ENCODE measurements at places on chromosomes 7 and 10.

- DNase-seq, result peak; percentile 4
These were observed 699.1 kb downstream of the SUGCT start for GRCh38 chr7:40833888-40834234.

GRCh38 chr7:11819271-11819670 lies 12.7 kb downstream of the THSD7A start:
- no peak for DNase-seq

GRCh38 chr7:152733286-152733934 lies 26.1 kb upstream of the ACTR3B start:
- DNase-seq, result no peak

DNA sequence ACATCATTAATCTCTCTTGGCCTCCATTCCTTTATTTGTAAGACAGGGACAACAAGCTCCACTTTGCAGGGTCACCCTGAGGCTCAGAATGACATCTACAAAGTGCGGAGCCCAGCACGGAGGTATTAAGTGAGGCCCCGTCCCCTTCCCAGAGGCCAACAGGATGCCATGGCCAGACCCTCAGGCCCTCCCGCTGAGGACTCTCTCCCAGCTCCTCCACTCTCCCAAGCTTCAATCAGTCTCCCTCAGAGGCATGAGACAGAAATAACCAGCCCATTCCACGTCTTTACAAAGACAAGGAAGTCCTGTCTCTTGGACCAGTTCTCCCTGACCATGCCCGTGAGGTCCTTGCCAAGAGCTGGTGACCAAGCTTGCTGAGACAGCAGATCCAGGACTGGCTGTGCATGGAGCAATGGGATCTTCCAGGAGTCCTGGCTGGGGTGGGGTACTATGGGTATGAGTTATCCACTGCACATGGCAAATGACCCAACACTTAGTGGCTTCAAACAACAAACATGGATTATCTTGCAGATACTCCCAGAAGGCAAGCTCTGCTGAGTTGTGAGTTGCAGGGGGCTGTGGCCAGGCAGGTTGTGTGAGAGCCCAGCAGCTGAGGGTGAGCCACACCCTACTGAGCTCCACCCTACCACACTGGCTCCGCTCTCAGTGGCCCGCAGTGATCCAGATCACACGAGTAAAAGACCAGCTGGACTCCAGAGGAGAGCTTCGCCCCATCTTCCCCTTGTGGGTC lies 4.3 kb upstream of the PPIF start:
- no peak for DNase-seq

- DNase-seq, result no peak
These were observed 440 bp downstream of the JAKMIP3 start for GRCh38 chr10:132066186-132066585.

DNA sequence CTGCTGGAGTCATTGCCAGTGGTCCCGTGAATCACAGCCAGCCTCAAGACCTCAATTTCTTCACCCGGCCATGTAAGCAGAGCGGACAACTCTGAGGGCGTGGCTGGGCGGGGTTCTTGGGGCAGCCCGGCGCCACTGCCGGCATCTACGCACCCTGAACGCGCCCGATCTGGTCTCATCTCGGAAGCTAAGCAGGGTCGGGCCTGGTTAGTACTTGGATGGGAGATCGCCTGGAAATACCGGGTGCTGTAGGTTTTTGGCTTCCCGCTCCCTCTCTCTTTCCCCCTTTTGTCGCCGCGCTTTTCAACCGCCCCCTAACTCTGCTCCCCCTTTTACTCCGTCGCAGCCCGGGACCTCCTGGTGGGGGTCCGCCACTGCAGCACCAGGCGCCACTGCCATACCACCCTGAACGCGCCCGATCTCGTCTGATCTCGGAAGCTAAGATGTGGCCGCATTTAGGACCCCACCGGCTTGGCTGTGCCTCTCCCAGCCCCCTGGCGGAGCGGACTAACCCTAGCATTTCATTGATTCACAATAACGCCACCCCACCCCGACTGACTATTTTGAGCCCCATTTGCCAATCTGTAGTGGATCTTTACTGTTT lies 25.3 kb downstream of the GARIN1A start:
- no peak for DNase-seq

DNA sequence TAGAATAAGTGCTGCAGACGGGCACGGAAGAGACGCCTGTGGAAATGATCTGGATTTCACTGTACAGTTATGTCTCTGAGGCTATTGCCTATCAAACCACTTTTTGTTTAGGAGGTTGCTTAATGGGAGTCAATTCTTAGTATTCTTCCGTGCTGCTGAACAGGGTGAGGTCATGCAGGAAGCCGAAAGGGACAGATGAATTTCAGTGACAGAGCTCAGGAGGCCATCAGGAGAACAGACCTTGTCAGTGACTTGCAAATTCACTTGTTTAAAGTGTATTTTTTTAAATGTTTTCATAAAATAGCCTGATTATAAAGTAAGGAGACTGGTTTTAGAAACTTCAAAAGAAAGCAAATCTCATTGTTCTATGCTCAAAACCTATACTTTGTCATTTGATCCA lies 58.9 kb downstream of the XRCC2 start:
- no peak for DNase-seq

GRCh38 chr7:46604241-46604661 lies 683.2 kb upstream of the IGFBP3 start:
- DNase-seq, result no peak

GRCh38 chr10:78619896-78620295 lies 448.9 kb upstream of the ZMIZ1 start:
- DNase-seq, result no peak

- DNase-seq, result no peak
These were observed 155.1 kb upstream of the ETV1 start for GRCh38 chr7:14144538-14144937.

- no peak for DNase-seq
These were observed 8.6 kb upstream of the ELFN1 start for GRCh38 chr7:1661461-1661860.

GRCh38 chr7:99478464-99479440 lies 6.1 kb downstream of the ZNF789 start:
- DNase-seq, result no peak

- no peak for DNase-seq
These were observed 13.1 kb downstream of the UNC5B start for GRCh38 chr10:71225291-71226058.

DNA sequence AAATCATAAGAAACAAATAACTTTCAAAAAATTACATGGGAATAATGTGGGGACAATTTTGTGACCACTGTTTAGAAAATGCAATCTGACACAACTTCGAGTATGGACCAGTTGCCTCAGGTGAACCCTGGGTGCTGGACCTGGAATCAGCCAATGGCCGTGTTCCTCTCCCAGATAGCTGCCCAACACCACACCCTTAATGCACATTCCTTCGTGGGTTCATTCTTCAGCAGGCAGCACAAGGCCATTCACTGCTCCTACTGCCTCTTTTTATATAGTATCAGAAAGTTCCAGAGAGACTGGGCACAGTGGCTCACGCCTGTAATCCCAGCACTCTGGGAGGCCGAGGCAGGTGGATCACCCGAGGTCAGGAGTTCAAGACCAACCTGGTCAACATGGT lies 89.1 kb upstream of the PARD3 start:
- no peak for DNase-seq

DNA sequence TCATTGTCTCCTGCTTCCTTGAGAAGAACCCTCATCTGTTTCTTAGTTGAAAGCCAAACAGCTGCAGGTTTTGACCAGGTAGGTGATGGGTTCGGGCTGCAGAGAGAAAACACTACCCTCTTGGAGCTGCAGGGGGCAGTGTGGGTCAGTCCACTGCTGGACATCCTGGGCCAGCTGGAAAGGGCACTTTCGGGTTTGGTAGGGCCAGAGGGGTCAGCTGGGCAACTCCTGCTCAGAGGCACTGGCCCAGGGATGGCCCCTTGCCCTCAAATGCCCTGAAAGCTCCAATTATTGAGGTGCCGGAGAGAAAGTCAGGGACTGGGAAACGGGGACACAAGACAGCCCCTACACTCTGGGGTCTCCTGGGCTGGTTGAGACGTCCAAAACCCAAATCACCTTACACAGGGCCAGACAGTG lies 90.7 kb downstream of the MKI67 start:
- DNase-seq, result no peak

GRCh38 chr10:110357252-110357780 lies 52.6 kb upstream of the SMNDC1 start:
- no peak for DNase-seq

- DNase-seq, result no peak
These were observed 52.9 kb upstream of the GNA12 start for GRCh38 chr7:2897023-2897422.

GRCh38 chr10:32041290-32042028 lies 14.8 kb downstream of the KIF5B start:
- no peak for DNase-seq

DNA sequence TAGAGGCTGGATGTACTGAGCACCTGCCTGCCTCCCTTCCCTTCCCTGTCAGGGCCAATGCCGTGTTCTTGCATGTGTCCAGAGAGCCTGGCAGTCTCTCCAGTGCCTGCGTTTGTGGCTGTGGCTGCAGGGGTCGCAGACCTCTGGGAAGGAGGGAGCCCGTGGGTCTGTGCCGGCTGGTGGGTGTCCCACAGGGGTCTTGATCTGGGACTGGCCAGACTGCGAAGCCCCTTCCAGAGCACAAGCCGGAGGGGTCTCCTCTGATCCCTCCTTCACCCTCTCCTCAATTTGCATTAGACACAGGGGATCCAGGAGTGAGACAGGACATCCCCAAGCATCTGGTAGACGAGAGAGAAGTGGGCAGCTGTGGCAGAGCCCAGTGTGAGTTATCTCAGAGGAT lies 199.2 kb downstream of the ADARB2 start:
- DNase-seq, result no peak

GRCh38 chr10:132515811-132516726 lies 21.5 kb upstream of the INPP5A start:
- DNase-seq, result no peak

- DNase-seq, result no peak
These were observed 14.1 kb upstream of the TMEM72 start for GRCh38 chr10:44897049-44897448.

DNA sequence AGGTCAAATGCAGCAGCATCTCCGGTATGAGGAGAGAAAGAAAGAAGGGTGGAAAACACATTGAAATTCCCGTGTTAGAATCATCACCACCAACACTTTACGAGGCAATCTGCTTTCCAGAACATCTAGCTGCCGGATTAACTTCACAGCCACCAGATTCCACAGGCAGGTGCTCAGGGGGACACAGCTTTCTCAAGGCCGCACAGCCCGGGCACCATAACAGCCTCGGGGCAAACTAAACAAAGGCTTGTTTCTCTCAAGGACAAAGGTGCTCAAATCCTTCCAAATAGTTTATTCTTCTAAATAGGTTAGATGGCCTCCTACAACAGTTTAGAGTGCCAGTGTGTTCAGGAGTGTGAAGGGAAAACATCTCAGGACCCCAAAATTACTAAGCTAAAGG lies 156.3 kb downstream of the DIP2C start:
- no peak for DNase-seq

- DNase-seq, result no peak
These were observed 26.2 kb upstream of the INPP5A start for GRCh38 chr10:132511121-132512051.

DNA sequence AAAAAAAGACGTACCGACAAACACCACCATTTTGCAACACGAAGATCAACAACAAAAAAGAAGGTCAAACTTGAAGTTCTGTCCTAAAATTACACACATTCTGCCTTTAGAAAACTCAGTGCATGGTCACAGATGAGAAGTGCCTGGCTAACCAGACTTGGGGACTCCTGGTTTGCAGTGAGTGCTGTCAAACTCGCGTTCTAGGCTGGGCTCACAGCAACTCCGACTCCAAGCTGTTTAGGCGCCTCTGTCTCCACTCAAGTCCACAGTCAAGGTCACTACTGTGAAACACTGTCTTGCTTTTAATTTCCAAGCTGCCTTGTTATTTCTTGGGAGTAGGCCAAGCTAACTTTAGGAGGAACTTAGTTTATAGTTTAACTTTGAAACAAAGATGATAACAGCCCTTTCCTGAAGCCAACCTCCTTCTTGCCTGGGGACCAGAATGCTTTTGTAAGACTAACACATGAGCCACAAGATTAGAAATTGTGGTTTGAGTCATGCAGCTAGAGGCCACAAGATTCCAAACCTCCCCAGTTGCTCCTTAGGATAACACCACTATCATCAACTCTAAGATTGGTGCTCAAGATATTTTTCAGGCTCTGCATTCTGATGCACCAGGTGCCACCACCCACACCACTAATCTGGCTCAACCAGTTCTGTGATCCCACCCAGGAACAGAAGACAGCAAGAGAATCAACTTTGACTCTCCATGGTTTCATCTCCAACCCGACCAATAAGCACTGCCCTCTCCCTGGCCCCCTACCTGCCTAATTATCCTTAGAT lies 1.1 kb upstream of the DNAAF5 start:
- no peak for DNase-seq

DNA sequence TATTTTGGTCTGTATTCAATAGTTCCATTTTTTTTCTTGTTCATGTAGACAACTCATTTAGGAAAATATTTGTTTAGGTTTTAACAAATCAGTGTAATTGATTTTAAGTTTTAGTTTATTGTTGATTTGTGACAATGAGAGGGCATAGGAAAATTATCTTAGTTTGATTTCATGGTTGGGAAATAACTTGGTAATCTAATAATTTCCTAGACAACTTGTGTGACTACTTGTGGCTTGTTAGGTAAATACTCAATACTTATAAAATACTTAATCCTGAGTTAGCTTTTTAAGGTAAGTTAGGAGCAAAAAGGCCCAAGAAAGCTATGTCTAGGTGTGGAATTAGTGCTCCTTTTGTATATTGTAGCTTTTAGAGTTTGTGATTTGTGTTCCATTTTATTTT lies 65.4 kb downstream of the ZNRF2 start:
- DNase-seq, result no peak

GRCh38 chr10:95475827-95476468 lies 85.2 kb downstream of the SORBS1 start:
- DNase-seq, result no peak

- peak; percentile 67 for DNase-seq
These were observed 8.7 kb upstream of the ASB4 start for GRCh38 chr7:95476904-95477594.

GRCh38 chr10:93598157-93598556 lies 2.9 kb downstream of the RBP4 start:
- DNase-seq, result no peak

DNA sequence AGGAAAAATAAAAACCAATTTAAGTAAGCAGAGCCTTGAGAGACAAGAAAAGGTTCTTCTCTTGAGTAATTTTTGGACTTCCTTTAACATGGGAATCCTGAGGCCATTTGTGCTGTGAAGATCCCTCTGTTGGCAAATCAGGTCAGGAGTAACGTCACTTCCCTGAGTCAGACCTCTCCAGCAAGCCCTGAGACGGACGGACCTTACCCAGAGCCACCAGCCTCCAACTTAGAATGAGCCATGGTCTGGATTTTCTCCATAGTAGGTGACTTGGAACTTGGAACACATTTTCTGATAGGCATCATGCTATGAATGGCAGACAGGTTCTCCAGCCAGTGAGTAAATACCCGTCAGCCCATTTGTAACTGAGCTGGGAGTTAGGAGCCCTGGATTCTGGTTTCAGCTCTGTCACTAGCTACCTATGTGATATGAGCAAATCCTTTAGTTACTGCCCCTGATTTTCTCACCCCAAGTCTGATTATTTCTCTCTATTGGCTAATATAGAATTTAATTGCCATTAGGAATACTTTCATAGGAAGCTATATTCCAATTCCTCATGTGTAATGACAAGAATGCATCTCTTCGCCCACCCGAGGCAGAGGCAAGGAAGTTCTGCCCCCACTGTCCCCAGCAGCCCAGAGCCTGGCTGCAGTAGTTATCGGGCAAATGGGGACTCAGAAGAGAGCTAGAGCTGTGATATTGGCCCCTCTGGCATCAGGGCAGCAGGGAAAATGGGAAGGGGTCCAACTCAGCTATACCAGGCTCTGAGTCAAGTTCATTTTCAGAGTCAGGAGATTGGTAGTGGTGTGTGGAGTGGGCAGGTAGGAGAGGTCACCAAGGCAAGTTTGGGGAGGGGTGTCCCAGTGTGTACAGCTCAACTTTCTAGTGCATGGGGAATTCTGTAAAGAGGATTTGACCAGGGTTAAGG lies 153.7 kb upstream of the AGK start:
- DNase-seq, result no peak
